ENCODE measurements at places on chromosomes 7 and 10.
A peak's percentile ranks its signal among the peaks of the same experiment; 100 is the strongest.

- DNase-seq, result no peak
Observed at GRCh38 chr7:37342176-37342687, 106.4 kb downstream of the ELMO1 start.

GRCh38 chr10:46234026-46234425 lies 52.8 kb upstream of the ANTXRL start:
- DNase-seq, result no peak

- no peak for DNase-seq
Observed at GRCh38 chr7:55246171-55246570, 119.0 kb upstream of the LANCL2 start.

DNA sequence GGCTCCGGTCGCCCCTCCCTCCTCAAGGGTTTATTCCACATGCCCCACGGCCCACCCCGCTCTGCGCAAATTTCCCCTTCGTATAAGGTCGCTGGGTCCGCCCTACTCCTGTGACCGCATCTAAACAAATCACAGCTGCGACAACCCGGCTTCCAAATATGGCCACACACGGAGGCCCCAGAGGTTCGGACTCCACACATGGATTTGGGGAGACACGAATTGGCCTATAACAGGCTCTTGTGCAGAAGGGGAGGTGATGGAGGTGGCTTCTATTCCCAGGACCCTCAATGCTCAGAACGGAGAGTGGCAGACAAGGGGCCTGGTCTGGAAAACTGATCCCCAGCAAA lies 90.1 kb downstream of the FOXL3 start:
- DNase-seq, result no peak

- DNase-seq, result no peak
Observed at GRCh38 chr7:119935418-119936025, 337.5 kb upstream of the KCND2 start.

- DNase-seq, result no peak
Observed at GRCh38 chr10:103910442-103911012, 7.5 kb downstream of the STN1 start.

- DNase-seq, result no peak
Observed at GRCh38 chr10:17779784-17780183, 27.8 kb downstream of the TMEM236 start.

DNA sequence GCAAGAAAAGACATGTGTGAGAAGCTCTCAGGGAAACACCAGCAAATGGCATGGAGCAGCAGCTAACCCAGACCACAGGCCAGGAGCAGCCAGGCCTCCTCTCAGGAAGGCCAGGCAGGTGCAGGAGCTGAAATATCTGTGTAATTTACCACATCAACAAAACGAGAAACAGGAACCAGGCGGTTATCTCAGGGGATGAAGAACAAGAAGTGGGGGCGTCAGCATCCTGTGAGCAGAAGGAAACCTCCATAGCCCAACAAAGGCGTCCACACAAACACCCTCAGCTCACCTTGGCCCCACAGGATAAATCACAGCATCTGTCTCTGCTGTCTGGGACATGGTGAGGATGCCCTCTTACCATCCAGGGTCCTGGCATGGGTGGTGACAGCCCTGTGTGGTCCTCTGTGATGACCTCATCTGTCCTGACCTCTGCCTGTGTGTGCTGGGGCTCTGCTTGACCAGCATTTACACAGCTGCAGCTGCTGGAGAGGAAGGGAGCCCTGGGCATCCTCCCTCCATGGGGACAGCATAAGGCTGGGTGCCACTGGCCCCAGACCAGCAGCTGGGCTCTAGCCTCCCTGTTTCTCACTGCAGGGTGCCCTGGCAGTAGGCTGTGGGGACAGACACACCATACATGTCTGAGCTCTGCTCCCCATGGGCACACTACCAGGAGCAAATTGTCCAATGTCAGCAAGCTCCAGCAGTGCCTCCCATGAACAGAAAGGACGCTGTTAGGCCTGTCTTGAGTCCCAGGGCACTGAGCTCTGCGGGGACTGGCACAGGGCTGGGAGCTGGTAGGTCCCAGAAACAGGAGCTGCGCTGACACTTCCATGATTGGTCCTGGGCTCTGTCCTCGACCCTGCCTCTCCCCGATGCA lies 34.6 kb downstream of the ANXA8 start:
- DNase-seq, result no peak

DNA sequence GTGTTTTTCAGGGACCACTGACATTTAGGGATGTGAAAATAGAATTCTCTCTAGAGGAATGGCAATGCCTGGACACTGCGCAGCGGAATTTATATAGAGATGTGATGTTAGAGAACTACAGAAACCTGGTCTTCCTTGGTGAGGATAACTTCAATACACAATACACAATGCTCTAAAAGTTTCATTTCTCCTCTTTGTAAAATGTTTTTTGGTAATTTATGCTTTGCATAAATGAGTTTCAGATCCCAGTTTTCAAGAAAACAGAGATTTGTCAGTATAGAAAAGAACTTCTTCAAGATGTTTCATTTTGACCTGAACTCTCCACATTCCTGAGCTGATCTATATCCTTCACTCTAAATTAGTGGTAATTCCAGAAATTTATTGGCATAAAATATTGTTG lies 14.2 kb downstream of the ZNF92 start:
- no peak for DNase-seq

DNA sequence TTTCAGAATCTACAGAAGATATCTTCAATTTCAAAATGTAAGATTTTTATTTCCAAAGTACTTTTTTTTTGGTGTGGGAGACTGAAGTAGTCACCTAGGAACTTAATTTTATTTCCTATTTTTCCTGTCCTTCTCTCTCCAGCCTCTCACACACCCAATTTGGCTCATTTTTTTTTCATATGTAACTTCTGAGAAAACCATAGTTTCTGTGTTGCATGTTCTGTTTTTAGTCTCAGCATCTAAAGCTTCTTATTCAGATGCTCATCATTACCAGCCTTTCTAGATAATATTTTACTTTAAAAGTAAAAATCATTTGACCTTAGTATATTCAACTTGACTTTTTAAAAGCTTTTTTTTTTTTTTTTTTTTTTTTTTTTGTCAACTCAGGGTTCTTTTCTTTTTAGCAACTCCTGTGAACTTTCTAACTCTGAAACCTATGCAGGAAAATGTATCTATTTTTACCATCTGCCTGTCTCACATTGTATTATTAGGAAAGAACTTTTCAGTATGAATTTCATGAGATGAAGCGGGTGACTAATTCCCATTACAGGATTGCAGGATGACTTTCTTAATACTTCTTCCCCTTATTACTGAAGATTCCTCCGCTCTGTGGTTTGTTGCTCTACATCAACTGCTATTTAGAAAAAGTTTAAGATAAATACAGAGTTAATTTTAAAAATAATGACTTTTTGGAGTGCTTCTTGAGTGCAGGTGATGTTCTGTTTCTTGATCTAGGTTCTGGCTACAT lies 73.6 kb upstream of the LSM8 start:
- DNase-seq, result no peak

- no peak for DNase-seq
Observed at GRCh38 chr7:123754271-123754871, 5.6 kb upstream of the WASL start.

DNA sequence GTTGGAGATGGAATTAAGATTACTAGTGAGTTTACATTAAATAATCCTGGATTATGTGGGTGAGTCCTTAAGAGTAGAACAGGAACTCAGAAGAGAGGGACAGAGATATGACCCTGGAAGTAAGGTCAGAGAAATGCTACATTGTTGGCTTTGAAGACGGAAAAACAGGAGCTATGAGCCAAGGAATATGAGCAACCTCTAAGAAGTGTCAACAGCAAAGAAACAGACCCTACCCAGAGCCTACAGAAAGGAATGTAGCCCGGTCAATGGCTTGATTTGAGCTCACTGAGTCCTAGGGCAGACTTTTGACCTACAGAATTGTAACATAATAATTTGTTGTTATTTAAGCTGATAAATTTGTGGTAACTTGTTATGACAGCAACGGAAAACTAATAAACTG lies 304.9 kb downstream of the IPMK start:
- DNase-seq, result no peak

GRCh38 chr10:52779541-52780390 lies 7.2 kb upstream of the MBL2 start:
- DNase-seq, result peak; percentile 37

GRCh38 chr7:44063547-44063893 lies 1.8 kb downstream of the PGAM2 start:
- DNase-seq, result no peak

DNA sequence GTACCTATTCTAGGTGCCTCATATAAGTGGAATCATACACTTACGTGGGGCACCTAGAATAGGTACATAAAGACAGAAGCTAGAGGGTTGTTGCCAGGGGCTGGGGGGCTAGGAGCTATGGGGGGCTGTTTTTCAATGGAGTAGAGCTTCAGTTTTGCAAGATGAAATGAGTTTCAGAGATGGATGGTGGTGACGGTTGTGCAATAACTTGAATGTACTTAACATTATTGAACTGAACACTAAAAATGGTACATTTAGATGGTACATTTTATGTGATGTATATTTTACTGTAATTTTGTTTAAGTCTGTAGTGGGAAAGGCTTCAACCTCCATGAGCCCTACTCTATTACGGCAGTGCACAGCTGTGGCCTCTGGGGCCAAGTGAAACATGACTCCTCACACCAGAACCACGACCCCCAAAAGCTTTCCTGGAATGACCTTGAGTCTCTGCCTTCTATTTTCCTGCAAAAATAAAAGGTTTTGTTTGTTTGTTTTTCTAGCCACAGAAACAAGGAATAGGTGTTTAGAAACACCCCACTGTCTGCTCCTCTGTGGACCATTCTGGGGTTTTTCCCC lies 147.3 kb upstream of the PLXNA4 start:
- no peak for DNase-seq

- no peak for DNase-seq
Observed at GRCh38 chr7:82441669-82442478, 1.7 kb downstream of the CACNA2D1 start.

- no peak for DNase-seq
Observed at GRCh38 chr10:484441-484924, 205.0 kb downstream of the DIP2C start.

GRCh38 chr7:128906766-128907559 lies 3.5 kb downstream of the KCP start:
- no peak for DNase-seq

GRCh38 chr7:1939434-1940401 lies 269.6 kb downstream of the ELFN1 start:
- no peak for DNase-seq

DNA sequence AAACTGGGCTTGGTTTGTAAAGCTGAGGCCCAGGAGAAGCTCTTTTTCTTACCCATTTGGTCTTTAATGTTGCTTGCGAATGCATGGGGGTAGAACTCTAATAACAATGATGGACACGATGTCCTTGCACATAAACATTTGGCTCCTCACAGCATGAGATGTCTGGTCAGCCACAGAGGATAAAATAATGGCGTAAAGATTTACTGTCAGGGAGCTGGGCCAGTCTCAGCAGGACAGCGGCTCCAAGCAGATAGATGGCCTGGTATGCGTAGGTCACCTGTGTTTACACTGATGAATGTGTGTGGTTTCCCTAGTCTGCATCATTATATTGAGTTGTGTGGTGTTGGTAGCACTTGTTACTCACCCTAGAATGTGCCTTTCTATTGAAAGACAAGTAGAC lies 537.4 kb downstream of the CNTNAP2 start:
- DNase-seq, result no peak

- no peak for DNase-seq
Observed at GRCh38 chr7:129950191-129950932, 2.4 kb downstream of the UBE2H start.

DNA sequence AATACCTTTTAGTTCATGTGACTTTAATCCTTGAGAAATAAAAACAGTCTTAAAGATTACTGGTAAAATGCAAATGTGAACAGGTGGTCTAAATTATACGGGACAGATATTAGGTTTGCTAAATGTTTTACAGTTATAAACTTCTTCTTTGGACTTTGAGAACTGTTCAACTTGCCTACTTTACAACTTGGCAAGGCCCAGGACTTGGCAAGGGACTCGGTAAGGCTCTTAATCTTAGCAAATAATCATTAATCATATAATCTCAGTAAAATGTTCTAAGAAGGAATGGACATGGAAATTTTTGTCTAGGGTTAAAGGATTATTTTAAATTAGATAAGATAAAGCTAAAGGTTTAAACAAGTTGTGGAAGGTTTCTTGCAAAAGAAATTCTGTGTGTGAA lies 4.8 kb upstream of the UBE2D4 start:
- DNase-seq, result no peak

DNA sequence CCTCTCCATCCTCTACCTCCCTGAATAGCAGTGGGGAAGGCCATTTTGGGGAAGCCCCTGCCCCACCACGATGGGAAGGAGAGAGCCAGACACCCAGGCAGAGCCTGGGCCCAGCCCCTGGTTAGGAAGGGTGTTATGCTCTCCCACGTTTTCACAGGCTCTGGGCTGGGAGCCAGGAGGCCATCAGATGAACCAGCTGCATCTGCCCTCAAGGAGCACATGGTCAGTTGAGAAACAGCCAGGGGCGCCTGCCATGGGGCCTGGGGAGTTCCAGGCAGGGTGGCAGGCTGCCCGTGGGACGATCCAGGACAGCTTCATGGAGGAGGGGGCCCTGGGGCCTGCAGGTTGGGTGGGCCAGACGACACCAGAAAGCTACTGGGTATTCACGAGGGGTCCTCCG lies 47.5 kb downstream of the CAMK2B start:
- no peak for DNase-seq

GRCh38 chr10:107577221-107577620 lies 412.7 kb upstream of the SORCS1 start:
- no peak for DNase-seq

DNA sequence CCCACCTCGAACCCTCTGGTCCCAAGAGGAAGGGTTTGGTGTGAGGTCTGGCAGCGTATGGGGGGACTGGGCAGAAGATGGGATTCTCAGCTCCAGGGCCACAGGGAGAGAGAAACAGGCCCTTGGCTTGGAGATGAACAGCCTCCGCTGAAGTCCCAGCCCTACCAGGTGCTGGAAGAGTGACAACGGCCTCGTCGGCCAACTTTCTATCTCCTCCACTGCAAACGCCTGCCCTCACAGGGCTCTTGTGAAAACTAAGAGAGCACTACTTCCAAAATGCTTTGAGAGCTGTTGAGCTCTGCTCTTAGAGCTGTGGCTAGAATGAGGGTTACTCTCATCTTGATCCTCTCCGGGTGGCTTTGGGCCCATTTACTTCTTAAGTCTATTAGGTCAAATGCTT lies 63.5 kb downstream of the AFAP1L2 start:
- no peak for DNase-seq
